ENCODE measurements at places on chromosomes 2 and 18.

GRCh38 chr2:217568289-217568971 is 434.4 kb downstream of the TNS1 start:
- DNase-seq: no peak

- DNase-seq: no peak
Measured at GRCh38 chr2:65331336-65332025, 100.9 kb downstream of the SPRED2 start.

GRCh38 chr2:56474412-56475158 is 290.8 kb downstream of the CCDC85A start:
- DNase-seq: no peak

GRCh38 chr2:30769481-30769780 is 37.8 kb downstream of the CAPN13 start:
- no peak for DNase-seq
